ENCODE measurements at places on chromosomes 5 and 9.

GRCh38 chr5:138508958-138509357 lies 34.1 kb downstream of the ETF1 start:
- no peak for DNase-seq

DNA sequence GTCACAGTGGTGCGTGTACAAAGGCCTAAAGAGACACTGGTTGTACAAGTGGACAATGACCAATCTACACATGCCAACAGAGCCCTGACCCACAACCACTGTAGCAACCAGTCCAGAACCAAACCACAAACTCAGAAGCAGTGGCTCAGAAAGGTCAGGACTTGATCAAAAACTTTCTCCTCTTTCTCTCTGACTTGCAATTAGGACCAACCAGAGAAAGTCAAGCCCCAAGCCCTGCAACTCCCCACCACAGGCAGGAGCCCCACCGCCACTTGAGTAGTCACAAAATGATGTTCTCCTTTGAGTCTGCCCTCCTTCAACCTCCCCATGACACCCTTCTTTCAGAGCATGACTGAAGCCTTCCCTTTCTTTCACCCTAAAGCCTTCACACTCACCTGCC lies 291.8 kb downstream of the CDH10 start:
- DNase-seq = no peak

- DNase-seq = no peak
Measured at GRCh38 chr5:65305913-65306312, 175.8 kb downstream of the ADAMTS6 start.

DNA sequence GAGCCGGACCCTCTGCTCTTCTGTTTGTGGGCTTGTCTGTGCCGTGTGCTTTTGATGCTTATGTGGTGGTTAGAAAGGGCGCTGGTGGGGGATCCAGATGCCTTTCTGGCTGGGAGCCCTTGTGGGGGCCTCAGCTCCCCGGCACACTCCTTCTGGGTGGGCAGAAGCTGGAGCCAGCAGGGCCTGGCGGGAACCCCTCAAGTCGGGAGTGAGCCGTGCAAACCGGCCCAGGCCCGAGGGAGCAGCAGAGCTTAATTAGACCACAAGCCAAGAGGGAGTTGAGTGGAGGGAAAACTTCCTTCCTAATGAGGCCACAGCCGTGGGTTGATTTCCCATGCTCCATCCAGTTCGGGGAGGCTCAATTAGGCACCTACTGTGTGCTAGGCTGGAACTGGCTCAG lies 76.0 kb upstream of the RNU6ATAC start:
- DNase-seq = no peak

DNA sequence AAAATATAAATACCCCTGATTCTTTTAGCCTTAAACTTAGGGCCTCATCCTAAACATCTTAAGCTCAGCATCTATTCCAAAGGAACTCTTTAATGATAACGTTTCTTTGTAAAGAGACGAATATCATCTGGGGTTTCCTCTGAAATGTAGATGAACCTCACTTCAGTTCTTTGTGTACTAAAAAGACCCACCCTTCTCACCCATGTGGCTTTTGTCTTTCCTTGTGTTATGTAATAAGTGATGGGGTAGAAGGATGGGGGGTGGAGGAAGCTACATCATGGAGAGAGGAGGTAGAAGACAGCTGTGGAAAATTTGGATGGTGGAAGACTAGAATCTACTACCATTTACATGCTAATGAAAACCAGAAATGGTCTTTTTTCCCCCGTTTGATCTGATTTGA lies 111.0 kb downstream of the NDUFS4 start:
- DNase-seq = no peak

All from NCI-H1417 treated with DMSO at 0.1 percent for 48 hours (cell line).